Stimulated activated CD4-positive, alpha-beta T cell treated with anti-CD3 and anti-CD28 coated beads, TNF-alpha, amount 100 ng/mL, for 4 hours (primary cell): ENCODE measurements at places on chromosomes 2 and 18.

- no peak for DNase-seq
Observed at GRCh38 chr18:54187372-54187771, 37.1 kb downstream of the MBD2 start.

GRCh38 chr2:208548700-208549099 is 142.1 kb downstream of the PTH2R start:
- no peak for DNase-seq

GRCh38 chr2:191913796-191914195 is 66.9 kb upstream of the CAVIN2 start:
- DNase-seq = no peak

- no peak for DNase-seq
Observed at GRCh38 chr2:173231042-173231441, 123.6 kb upstream of the CDCA7 start.

DNA sequence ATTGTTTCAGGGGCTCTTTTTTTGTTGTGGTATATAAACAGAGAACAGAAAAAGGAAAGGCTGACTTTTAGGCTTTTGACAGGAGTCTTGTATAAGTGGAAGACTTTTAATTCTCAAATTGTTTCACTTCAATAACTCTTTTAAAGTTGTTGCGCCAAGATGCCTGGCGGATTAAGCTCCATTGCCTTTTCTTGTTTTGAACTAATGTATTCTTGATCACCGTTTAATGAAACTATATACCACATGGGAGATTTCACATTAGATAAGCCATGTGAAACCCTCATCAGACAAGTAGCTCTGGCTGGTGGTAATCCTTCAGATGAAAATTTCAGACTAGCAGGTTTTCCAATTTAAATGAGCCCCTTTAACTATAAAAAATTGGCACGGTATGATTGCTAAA is 257.4 kb downstream of the CCDC178 start:
- DNase-seq = no peak

- no peak for DNase-seq
Observed at GRCh38 chr2:82825410-82826090, 1633.5 kb downstream of the SUCLG1 start.

- DNase-seq = no peak
Observed at GRCh38 chr18:67417864-67418523, 98.5 kb downstream of the DSEL start.

DNA sequence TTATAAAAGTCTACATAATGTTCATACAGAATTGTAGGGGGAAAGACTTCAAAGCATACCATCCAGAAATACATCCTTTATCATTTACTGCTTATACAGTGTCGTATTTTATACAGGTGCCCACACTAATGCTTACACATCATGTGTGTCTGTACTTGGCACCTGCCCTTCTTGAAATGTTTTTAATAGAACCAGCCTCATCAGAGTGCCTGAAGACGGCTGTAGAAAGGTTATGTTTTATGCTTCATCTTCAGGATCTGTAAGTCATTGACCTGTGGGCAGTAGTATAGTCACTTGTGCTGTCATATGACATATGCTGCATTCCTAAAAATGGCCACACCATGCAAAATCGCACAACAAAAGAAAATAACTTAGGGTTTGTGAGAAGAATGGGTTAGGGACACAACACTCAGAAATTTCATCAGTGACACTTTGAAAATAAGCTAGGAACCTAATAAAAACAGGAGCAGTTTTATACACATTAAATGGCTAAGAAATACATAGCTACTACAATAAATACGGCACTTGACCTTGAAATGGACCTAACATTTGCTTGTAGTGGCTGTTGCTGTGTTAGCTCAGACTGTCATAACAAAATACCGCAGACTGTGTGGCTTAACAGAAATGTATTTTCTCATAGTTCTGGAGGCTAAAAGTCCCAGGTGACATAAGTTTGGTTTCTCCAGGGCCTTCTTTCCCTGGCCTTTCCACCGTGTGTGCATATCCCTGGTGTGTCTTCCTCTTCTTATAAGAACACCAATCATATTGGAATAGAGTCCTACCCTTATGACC is 112.6 kb downstream of the CERS6 start:
- DNase-seq = no peak

DNA sequence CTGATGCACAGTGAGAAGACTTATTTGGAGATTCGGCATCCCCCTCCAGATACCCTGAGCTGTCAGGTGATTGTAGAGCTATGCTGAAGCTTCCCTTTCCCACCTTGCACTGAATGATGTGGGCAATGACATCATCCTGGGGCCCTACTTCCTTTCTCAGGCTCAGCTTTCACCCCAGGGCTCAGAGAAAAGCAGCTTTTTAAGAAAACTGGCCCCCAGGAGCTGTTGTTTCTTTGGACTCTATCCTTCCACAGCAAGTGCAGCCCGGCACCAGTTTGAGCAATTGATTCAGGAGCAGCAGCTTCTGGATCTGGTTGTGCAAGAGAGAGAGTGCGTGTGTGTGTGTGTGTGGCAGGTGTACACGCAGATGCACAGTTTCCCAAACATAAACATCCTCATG is 251.3 kb downstream of the ANAPC1 start:
- no peak for DNase-seq

DNA sequence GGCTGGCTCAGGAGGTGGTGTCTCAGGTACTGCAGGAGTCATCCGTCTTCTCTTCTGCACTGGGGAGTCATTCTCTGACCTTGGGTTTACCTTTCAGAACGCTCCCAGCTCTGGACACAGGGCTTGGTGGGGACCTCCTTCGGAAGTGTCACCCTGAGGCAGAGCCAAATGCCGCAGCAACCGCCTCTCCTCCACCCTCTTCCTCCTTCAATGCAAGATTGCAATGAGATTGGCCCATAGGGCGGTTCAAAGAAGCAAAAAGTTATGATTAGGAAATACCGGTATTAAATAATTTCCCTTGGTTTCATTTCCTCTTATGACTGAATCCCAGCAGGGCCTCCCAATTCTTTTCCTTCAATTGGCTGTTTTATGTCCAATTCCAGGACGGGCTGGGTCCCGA is 178.8 kb downstream of the ACKR3 start:
- no peak for DNase-seq

- no peak for DNase-seq
Observed at GRCh38 chr2:43165378-43166069, 60.9 kb downstream of the ZFP36L2 start.

DNA sequence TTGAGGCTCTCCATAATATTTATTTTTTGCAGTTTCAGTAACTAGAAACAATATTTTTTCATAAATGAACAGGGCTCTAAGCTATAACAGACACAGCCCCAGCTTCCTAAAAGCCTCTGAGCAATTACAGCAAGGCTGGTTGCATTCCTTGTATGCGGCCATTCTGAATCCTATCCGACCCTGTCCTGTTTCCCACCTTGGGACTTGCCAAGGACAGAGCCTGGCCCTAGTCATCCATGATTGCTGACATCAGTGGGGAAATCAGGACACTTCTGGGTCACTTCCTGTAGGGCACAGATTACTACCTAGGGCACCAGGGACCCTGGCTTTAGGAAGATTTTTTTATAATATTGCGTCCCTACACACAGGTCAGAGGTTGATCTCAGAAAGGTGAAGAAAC is 5.5 kb downstream of the TMEM177 start:
- no peak for DNase-seq

- DNase-seq = no peak
Observed at GRCh38 chr2:46171996-46172546, 125.1 kb upstream of the EPAS1 start.

GRCh38 chr18:43876748-43877147 is 599.5 kb upstream of the SYT4 start:
- DNase-seq = no peak

GRCh38 chr18:78071166-78071710 is 821.6 kb downstream of the GALR1 start:
- no peak for DNase-seq

DNA sequence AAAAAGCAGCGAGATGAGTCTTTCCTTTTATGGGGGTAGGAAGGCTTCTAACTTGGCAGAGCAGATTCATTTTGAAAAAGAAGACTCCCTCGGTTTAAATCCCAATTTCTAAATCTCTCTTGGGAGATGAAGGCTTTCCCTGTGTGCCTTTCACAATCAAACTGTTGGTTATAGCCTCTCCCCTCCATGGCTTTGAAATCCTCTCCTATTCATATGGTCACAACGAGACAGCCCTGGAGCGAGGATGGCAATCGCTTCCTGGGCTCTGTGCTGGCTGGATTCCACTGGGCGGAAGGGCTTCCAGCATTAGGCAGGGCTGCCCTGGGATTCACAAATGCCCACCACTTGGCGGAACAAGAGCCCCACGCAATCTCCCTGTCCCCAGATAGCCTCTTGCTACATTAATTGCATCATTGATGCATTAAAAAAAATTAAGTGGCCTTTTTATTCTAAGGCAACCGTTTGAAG is 1.6 kb downstream of the CAVIN2 start:
- no peak for DNase-seq

DNA sequence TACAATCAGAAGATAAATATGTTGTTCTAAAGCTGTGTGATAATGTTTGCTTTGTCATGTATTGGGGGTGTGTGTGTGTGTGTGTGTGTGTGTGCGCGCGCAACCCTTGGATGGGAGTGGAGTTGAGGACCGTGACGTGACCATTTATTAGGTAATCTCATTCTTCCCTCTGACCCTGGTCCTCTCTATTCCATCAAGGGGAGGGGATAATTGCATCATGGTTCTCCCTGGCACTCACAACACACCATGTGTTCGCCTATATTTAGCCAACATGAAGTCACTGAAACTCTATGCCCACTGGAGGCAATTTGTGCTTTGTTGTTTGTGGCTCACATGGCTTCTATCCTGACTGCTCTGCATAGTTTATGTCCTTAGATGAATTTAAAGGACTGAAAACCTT is 79.8 kb upstream of the LRPPRC start:
- DNase-seq = no peak

- no peak for DNase-seq
Observed at GRCh38 chr2:231364961-231365810, 30.3 kb upstream of the B3GNT7 start.

- DNase-seq = no peak
Observed at GRCh38 chr18:39806525-39806924, 2148.5 kb upstream of the PIK3C3 start.

DNA sequence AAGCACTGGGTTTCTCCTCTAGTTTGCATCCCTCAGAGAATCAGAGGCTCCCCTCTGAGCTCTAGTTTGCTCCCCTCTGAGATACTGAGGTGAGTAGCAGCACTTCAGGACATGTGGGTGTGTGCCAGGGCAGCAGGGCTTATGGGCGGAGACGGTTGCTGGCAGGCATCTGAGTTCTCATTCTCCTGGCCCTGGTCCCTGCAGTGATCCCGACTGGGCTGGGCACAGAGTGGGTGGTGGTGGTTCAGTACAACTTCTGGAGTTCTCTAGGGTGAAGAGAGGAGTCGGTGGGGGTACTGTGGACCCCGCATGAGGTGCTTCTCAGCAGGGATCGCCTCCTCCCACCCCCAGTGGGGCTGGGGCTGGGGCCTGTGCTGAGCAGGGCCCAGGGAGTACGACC is 47.9 kb downstream of the BOLA3 start:
- no peak for DNase-seq

- DNase-seq = no peak
Observed at GRCh38 chr2:164935118-164936101, 19.9 kb downstream of the SLC38A11 start.

DNA sequence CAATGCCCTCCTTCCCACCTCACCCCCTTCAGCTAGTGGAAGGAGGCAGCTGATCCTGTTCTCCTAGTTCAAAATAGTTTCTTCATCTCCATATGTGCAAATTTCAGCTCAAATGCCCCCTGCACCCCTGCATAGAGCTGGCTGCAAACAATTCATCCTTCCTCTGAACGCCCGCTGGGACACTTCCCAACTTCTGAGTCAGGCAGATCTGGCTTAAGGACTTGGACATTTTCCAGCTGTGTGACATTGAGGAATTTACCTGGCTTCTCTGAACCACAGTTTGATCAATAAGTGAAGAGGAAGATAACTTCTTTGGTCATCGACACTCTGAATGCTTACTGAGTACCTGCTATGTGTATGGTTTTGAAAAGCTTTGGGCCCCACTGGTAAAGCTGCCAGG is 23.5 kb downstream of the PTGR3 start:
- DNase-seq = no peak

DNA sequence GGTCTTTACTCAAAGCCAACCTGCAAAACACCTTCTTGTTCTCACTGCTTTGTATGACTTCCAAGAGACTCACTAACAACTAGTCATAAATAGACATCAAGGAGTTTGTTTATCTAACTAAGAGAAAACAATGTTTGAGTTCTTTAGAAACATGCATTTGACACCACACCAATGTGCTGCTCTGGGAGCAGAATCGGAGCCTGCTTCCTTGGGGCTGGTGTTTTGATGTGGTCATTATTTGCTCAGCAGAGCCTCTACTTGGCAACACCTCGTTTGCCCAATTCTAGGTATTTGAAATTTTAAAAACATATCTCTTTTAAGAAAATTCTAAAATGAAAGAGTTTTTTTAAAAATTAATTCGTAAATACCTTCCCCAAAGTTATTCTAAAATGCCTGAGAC is 167.5 kb downstream of the BCL2 start:
- DNase-seq = no peak

- no peak for DNase-seq
Observed at GRCh38 chr2:150466741-150467620, 20.5 kb downstream of the RND3 start.

GRCh38 chr2:177169810-177170514 is 42.6 kb upstream of the HNRNPA3 start:
- DNase-seq = no peak
